Hippocampal formation (tissue), 2 donors: ENCODE measurements at places on chromosomes 6 and 20.

DNA sequence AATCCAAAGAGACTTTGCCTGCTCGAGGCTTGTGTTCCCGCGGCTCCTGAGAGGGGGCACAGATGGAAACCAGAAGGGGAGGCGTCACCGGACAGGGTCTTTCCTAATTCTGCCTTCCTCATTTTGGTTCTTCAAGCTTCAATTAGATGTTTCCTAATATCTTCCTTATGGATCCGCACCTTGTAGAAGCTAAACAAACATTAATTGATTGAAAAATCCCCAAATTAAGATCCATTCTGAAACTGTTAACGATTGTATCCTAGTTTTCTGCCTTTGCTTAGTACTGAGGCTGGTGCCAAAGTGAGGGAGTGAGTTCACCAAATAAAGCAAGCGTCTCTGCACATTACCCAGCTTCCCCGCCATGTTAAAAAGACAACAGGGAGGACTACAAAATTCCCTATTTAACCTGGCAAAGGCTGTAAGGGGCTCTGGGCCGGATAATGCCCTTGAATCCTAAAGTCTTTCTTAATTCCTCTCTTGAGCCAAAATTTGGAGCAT is 123.2 kb downstream of the GPX5 start:
- no peak for DNase-seq

DNA sequence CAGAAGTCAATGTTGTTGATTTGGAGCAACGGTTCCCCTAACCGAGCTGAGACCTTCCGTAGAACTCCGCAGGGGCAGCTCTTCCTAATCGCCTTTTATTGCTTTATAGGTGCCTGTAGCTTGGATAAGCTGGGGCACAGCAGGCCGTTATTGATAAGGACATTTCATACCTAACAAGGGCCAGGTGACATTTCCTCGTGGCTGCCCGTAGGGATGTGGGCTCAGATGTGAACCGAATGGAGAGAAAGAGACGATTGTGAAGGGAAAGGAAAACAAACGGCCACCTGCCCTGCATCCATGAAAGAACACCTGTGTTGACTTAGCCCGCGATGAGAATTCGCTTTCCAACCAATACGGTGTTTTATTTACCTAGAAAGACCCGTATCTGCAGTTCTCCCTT is 53.3 kb upstream of the DACT2 start:
- no peak for DNase-seq

DNA sequence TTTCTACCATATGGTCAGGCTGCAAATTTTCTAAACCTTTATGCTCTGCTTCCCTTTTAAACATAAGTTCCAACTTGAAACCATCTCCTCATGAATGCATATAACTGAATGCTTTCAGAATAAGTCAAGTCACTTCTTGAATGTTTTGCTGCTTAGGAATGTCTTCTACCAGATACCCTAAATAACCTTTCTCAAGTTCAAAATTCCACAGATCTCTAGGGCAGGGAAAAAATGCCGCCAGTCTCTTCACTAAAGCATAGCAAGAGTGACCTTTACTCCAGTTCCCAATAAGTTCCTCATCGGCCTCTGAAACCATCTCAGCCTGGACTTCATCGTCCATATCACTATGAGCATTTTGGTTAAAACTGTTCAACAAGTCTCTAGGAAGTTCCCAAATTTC is 1011.2 kb upstream of the CITED2 start:
- no peak for DNase-seq

DNA sequence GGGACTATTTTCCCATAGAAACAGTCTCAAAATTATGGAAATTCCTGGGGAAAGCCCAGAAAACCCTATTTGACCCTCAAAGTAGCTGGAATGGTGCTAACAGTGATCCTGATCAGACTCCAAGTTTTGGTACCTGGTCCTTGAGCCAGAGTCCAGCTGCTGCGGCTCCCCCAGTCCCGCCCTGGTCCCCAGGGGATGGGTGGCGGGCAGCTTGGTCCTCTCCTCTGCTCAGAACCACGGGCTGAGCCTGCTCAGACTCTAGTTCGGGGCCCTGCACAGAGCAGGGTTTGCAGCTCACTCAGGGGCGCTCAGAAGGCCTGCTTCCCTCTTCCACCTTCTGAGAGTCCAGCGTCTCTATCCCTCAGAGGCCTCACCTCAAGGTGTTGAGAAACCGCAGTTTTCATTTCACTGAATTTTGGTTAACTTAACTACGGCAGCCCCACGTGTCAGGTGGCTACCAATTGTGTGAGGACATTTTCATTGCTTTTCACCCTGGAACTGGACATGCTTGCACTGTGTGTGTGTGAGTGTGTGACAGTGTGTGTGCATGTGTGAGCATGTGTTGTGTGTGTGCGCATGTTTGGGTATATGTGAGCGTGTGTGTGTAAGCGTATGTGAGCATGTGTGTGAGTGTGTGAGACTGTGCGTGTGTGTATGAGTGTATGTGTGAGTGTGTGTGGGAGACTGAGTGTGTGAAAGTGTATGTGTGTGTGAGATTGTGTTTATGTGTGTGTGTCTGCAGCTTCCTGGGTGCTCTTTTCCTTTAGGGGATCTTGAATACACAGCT is 44.2 kb upstream of the PDE10A start:
- DNase-seq: no peak

- DNase-seq: no peak
Measured at GRCh38 chr20:51077686-51078060, 54.8 kb upstream of the KCNG1 start.

DNA sequence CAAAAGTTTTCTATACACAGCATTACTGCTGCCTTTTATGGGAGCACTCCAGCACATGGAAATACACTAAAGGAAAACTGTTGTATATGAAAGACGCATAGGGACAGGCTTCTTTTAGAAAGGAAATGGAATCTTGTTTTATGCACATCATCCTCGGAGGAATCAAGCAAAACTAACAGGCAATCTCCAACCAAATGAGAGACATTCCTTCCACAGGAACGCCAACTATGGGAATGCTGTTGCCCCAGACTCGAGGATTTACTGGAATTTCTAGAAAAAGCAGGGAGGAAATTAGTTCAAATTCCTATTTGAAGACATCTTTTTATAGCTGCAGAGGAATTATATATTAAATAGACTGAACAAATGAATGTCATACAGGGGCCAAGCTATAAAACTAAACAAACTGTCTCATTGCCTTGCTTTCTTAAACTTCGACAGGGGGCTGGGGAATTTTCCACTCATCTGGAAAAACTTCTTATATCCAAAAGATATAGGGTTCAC is 52.2 kb downstream of the LYRM4 start:
- DNase-seq: no peak

GRCh38 chr6:1297746-1298145 is 14.2 kb upstream of the FOXQ1 start:
- DNase-seq: no peak

- no peak for DNase-seq
Measured at GRCh38 chr6:121333196-121333595, 1.1 kb downstream of the TBC1D32 start.

DNA sequence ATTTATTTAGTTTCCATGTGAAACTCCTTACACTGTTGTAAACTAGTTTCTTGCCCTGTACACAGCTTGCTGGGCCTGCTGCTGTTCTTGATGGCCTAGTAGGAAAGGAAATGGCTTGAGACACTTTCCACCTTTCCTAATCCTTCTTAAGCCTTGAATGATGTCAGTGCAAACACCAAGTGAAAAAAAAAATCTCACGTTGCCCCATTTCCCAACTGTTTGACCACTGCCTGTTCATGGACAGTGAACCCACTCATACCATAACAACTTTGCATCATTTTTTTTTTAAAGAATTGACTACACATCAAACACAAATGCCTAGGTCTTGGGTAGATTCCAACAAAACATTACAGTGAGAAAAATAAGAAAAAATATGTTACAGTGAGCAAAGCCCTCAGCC is 653.6 kb upstream of the FLRT3 start:
- no peak for DNase-seq

GRCh38 chr6:4210629-4211419 is 75.4 kb upstream of the ECI2 start:
- peak; percentile 5 for DNase-seq

DNA sequence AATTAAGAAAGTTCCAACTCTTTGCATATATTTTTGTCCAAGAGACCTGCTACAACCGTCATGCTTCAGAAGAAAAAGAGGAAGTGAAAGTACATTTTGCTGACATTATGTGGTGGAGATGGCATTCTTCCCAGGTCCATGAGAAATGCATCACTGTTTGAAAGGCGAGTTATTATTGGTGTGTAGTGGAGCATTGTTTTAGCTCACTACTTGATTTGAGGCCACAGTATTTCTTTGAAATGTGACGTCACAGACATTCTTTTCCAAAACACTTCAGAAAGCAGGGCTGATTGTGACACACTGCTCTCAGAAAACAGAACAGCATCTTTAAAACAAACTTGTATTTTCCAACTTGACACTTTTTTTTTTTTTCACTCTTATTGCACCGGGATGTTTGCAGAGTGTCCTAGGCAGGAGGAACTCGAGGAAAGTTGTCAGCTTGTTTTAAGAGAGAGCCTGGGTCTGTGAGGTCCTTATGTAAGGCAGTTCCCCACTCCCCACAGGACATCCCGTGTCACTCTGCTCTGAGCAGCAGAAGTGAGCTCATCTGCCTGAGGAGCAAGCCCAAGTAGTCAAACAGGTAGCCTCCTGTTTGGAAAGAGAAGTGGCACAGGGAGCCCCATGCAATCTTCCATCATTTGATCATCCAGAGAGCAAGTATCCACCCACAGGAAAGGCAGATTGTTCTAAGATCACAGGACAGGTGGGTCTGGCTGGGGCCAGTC is 1.1 kb downstream of the SPTLC3 start:
- DNase-seq: no peak

DNA sequence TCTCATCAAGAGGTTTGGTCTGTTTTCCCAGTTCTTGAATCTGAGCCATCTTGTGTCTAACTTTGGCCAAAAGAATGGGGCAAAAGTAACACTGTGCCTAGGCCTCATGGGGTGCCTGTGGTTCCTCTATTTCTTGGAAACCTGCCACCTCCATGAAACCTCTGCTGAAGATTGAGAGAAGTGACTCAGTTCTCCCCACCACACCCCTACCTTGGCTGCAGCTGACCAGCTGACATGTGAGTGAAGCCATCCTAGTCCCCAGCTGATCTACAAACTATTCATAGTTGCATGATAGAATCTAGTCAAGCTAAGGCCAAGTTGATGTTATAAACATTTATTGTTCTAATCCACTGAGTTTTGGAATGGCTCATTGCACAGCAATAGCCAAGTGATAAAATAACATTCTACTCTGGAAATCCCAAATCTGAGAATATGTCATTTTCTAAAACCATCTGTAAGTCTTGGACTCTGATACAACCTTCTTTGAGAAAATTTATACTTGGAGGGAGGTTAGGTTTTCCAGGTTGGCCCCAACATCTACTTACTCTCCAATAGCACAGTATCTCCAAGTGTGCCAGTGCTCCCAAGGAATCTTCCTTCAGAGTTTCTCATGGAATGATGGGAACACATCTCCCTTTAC is 107.0 kb upstream of the SMLR1 start:
- no peak for DNase-seq

GRCh38 chr20:38528167-38528566 is 52.8 kb upstream of the ADIG start:
- no peak for DNase-seq
